ENCODE measurements at places on chromosomes 12 and 14. TPM values are rescaled to one million over a fixed set of nuclear protein-coding genes. Genes with fewer than 3 reads are reported as not detected.

C12orf54 gene
- total RNA-seq = not detected

PPP4R4 gene
- under 0.01 TPM for total RNA-seq

DNA sequence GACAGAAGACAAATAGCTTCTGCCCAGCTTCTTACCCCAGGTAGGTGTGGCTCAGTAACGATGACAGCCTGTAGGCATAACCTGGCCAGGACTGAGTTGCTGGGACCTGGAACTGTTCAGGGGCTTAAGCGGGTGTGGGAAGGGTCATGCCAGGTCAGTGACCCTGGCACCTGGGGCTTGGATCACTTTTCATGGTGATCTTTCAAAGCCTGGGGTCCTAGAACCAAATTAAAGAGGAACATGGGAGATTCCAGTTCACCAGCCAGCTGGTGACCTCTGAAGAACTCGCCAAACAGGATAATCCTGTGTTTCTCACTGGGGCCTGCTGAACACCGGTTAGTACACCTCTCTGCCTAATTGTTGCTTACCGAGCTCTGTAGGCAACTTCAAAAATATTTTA lies 102.6 kb upstream of the LMNTD1 start:
- H3K27ac ChIP-seq = no peak overlapping the region
- no peaks in the 10 kb centered on the region for H3K4me1 ChIP-seq

DNA sequence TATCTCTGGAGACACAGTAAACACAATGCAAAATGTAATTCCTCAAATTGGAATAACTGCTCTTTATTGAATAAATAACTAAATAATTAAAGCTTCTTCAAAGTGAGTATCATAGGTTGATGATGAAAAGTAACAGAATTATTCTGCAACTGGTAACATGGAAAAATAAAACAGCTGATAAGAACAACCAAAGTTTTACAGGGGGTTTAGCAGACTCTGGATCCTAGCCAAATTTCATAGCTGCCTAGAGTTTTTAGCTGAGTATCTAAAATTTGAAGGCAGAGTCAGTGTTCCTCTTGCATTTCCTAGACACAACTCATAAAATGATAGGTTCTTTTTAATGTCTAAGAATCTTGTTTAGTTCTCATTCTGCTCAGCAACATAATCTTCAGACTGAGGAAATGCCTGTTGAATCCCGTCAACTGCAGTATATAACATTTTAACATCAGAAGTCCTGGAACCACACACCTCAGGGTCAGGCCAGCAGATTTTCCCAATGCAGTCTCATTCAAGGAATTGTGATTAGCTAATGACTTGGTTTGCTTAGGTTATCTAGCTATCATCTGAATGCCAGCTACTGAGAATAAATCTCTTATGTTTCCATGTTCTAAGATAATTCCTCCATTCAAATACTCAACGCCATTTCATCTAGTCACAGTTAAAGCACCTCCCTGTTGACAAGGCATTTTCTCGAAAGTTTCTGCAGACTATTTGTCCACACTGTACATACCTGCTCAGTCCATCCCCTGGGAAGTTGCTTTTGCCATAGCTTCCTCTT lies 411.6 kb downstream of the BCAT1 start:
- no peaks in the 10 kb centered on the region for H3K36me3 ChIP-seq
- peak overlapping the region; percentile 54 for H3K27ac ChIP-seq
- H3K4me3 ChIP-seq = peak overlapping the region; percentile 9
- peaks cover 14% of the 10 kb centered on the region for H3K4me1 ChIP-seq

MDGA2 gene
- total RNA-seq = 2.9 TPM

GRCh38 chr14:72142328-72142727 lies 210.1 kb downstream of the RGS6 start:
- no peaks in the 10 kb centered on the region for H3K27me3 ChIP-seq
- DNase-seq = no peak
- H3K4me3 ChIP-seq = no peak overlapping the region
- no peaks in the 10 kb centered on the region for H3K36me3 ChIP-seq
- H3K27ac ChIP-seq = no peak overlapping the region
- H3K4me1 ChIP-seq = no peaks in the 10 kb centered on the region

Measured in stomach (tissue), 19 donors.